ENCODE measurements at places on chromosomes 2 and 18.

- H3K36me3 ChIP-seq = no peaks in the 10 kb centered on the region
- H3K4me3 ChIP-seq = no peak overlapping the region
- H3K4me1 ChIP-seq = peaks cover 5% of the 10 kb centered on the region
- H3K27me3 ChIP-seq = no peaks in the 10 kb centered on the region
- H3K27ac ChIP-seq = no peak overlapping the region
These were observed 45.8 kb upstream of the SMIM21 start for GRCh38 chr18:75473316-75473715.

DNA sequence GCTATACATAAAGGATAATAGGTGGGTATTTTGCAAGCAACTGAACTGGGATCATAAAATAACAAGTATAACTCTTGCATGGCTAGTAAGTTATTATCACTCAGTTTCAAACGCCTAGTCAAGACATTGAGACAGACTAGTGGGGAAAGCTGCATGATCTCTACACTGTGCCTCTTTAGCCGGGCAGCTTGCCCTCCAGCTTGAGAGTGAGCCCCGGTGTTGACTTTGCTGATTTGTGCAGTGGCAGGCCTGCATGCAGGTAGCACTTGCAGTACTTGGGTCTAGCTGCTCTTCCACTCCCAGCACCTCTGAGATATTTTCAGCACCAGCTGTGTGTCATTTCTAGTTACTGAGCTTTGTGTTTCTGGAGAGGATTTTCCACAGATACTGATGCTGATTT, 118.8 kb upstream of the DAPL1 start:
- no peak for DNase-seq
- H3K27me3 ChIP-seq = no peaks in the 10 kb centered on the region
- no peak overlapping the region for H3K4me3 ChIP-seq
- no peaks in the 10 kb centered on the region for H3K4me1 ChIP-seq
- no peak overlapping the region for H3K27ac ChIP-seq
- H3K36me3 ChIP-seq = peaks cover 17% of the 10 kb centered on the region

GRCh38 chr18:3704556-3705344, 254.8 kb downstream of the TGIF1 start:
- no peak overlapping the region for H3K4me3 ChIP-seq
- H3K27me3 ChIP-seq = peaks cover 10% of the 10 kb centered on the region
- peaks cover 2% of the 10 kb centered on the region for H3K36me3 ChIP-seq
- no peak overlapping the region for H3K27ac ChIP-seq

DNA sequence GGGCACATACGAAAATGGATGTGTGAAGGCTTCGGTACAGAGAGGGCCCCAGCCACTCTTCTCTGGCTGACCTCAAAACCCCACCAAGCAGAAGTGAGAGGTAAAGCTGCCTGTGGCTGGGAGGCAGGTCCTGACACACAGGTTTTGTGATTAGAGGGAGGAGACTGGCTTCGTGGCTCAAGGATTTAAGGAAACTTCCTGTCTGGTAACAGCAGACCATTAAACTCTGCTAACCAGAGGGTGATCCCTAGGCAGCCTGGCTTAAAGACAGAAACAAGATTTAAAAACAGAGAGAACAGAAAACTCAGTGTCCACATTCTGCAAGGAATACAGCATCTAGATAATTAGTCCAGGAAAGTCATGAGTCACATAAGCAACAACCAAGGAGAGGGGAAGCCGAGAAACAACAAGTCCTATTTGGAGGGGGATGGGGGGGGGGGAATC, 101.9 kb downstream of the NFATC1 start:
- H3K4me1 ChIP-seq = no peaks in the 10 kb centered on the region
- H3K27me3 ChIP-seq = no peaks in the 10 kb centered on the region
- no peak for DNase-seq
- no peak overlapping the region for H3K4me3 ChIP-seq
- H3K36me3 ChIP-seq = peaks cover 11% of the 10 kb centered on the region

- no peak for DNase-seq
- peaks cover 24% of the 10 kb centered on the region for H3K27me3 ChIP-seq
- H3K4me1 ChIP-seq = peaks cover 8% of the 10 kb centered on the region
- H3K4me3 ChIP-seq = no peak overlapping the region
- H3K36me3 ChIP-seq = no peaks in the 10 kb centered on the region
- no peak overlapping the region for H3K27ac ChIP-seq
These were observed 8.2 kb downstream of the FBXO15 start for GRCh38 chr18:74139411-74139810.

- no peak overlapping the region for H3K27ac ChIP-seq
- DNase-seq = no peak
- no peaks in the 10 kb centered on the region for H3K27me3 ChIP-seq
- H3K36me3 ChIP-seq = peaks cover 7% of the 10 kb centered on the region
- H3K4me3 ChIP-seq = no peak overlapping the region
These were observed 25.2 kb downstream of the RTN4 start for GRCh38 chr2:55025082-55025481.

- no peaks in the 10 kb centered on the region for H3K4me1 ChIP-seq
- H3K4me3 ChIP-seq = no peak overlapping the region
- peaks cover 29% of the 10 kb centered on the region for H3K27me3 ChIP-seq
These were observed 161.0 kb downstream of the TWIST2 start for GRCh38 chr2:239008677-239009588.

DNA sequence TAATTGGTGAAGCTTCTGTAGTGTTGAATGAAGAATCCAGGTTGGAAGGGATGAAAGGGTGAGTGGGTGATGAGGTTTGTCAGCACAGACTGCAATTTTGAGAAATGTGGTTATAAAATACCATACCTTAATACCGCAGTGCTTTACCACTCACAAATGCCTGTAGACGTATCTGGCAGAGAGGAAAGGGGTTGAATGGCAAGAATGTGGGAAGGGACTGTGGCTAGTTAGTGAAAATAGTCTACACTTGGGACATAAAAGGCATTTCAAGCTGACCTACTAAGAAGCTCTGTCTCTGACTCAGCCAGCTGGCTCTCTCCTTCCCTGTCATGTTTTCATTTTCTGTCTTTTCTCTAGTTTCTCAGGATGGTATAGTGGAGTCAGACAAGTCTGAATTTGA, 25.1 kb downstream of the CDK15 start:
- peaks cover 3% of the 10 kb centered on the region for H3K27me3 ChIP-seq
- no peak for DNase-seq
- no peak overlapping the region for H3K27ac ChIP-seq
- no peaks in the 10 kb centered on the region for H3K4me1 ChIP-seq
- H3K36me3 ChIP-seq = no peaks in the 10 kb centered on the region
- H3K4me3 ChIP-seq = no peak overlapping the region

All from progenitor cell of endocrine pancreas (in vitro differentiated cells).